ENCODE measurements at places on chromosomes 7 and 10. TPM values are rescaled to one million over a fixed set of nuclear protein-coding genes. Genes with fewer than 3 reads are reported as not detected.

- DNase-seq = no peak
Measured at GRCh38 chr7:28423918-28424514, 11.7 kb downstream of the CREB5 start.

DNA sequence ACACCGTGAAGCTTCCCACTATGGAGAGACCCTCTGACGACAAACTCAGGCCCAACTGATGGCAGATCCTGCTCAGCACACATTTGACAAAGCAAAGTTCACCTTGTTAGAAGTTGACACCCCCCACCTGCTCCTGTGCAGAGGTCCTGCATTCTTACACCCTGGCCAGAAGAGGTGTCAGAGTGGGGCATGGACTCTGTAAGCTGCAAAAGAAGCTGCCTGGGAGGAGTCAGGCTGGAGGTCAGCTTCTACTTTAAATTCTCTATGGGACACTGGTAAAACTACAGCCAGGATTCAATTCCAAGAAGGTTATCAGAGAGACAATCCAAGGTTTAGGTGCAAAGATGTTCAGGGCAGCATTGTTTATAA, 20.0 kb upstream of the TNS3 start:
- DNase-seq = no peak

DNA sequence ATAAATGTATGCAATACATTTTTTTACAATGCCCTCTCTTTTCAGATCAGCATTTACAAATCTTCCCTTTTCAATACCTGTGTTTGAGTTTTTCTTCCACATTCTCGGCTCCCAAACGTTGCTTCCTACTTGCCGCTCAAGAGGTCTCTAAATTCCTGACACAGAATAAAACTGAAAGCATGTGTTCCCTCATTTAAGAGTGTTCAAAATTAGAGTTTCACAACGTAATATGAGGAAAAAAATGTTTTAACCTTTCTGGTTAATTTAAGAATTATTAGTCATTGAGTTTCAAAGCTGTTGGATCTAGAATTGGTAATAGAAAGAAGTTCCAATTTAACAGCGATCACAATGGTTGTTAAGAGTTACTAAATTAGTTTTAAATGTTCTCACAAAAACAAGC, 100.4 kb downstream of the ARID5B start:
- DNase-seq = no peak

DNA sequence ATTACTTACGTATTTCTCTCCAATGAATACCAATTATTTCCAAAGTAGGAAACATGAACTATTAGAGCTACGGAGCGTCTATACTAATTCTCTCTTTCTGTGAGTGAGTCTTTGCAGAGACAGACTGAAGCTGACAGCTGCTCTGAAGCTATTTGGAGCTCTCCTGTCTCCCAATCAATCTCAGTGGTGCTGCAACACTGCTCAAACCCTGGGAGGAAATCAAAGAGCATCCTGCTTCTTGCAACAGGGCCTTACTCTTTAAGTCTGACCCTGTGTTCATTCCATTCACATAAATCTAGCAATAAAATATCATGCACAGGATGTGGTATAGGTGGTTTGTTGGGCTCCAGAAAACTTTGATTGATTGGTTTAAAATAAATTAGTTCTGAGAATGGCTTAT, 685.7 kb upstream of the IGFBP3 start:
- no peak for DNase-seq

DNA sequence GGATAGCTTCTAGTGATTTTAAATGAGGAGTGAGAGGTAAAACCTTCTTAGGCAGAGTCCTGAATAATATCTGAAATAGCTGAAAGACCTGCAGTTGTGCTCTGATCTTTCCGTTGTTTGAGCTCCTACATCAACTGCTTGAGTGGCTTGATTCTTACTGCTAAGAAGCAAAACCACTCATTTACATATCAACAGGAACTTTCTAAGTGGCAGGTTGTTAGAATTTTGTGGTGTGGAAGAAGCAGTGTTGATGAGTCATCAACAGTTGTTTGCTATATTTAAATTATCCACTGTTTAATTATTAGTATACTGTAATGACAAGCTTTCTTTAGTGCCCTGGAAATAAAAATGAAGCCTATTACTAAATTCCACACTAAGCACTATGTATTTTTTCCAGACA, 689.5 kb downstream of the DNAJB9 start:
- DNase-seq = no peak

GRCh38 chr7:90568213-90568612, 27.9 kb upstream of the CDK14 start:
- DNase-seq = no peak

DNA sequence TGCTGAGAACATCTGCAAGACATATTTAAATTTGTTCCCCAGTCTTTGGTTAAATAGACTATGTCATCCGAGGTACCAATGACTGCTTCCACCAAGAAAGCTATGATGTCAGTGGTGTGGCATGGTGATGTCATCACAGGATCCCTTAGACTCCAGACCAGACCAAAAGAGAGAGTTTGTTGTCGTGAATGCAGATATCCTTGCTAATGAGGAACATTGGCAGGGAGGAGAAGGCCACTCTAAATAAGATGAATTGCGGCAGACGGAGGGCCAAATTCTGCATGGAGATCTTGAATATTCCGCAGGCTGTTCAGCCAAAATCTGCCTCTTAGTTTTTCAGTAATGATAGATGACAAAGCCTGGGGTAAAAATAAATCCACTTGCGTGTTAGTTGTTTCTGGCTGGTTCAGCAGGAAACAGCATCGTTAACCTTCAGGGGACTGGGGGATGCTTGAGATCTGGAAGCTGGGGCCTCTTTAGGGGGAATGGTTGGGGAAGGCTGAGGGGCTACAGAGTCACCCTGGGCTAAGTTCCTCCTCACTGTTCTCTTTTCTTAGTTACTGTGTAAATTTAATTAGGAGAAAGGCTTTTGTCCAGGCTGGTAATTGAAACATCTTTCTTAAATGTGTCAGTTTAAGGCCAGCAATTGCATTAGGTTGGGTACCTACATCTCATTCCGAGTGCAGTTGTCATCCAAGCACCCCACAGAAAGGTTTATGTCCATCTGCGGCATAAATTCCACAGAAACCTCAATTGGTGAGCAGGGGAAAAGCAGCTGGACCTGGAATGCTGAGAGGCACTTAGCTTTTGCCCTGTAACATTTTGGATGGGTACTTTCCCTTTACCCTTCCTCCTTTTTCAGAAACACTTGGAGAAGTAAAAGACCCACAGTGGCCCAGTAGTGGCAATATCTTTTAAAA, 11.6 kb upstream of the CAMK1D start:
- no peak for DNase-seq

DNA sequence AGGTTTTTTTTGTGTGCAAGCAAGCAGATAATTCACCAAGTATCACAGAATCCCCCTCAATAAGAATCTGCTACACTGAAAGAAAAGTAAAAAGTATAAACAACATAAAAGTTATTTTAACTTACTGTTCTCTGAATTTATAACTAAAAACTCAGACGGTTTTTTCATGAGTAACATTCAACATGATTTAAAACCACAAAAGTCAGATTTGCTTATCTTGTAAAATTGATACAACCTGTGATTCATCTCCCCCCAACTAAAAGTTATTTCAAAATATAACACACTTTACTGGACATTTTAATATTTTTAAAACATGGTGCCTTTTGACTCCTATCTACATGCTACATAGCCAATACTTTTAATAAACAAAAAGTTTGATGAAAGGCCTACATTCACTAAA, 32.8 kb downstream of the TSPAN12 start:
- DNase-seq = no peak

DNA sequence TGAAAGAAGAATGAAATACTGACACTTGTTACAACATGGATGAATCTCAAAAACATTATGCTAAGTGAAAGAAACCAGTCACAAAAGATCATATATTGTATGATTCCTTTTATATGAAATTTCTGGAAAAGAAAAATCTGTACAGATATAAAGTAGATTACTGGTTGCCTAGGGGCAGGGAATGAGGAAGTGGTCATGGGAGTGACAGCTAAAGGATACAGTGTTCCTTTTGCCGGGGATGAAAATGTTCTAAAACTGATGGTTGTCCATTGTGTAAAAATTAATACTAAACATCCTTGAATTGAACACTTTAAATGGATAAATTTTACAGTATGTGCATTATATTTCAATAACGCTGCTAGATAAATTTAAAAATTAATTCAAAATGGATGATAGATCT, 25.1 kb downstream of the ALOX5 start:
- no peak for DNase-seq

- peak; percentile 60 for DNase-seq
Measured at GRCh38 chr7:94301024-94301586, 93.6 kb upstream of the COL1A2 start.

CHST12 gene
- total RNA-seq = 2.8 TPM

BMPER gene
- 0.44 TPM for total RNA-seq

TMUB1 gene
- 16.9 TPM for total RNA-seq

INMT gene
- under 0.01 TPM for total RNA-seq

GJD4 gene
- total RNA-seq = not detected

PNLIP gene
- total RNA-seq = not detected

IGF2BP3 gene
- 23.1 TPM for total RNA-seq

LRRC27 gene
- total RNA-seq = 5.0 TPM

Measured in lung microvascular endothelial cell (primary cell).